ENCODE measurements at places on chromosomes 1 and 21. TPM values are rescaled to one million over a fixed set of nuclear protein-coding genes. Genes with fewer than 3 reads are reported as not detected.

The SLC16A4 gene
- 23.0 TPM for total RNA-seq

The CLDN8 gene
- total RNA-seq: 1.5 TPM

The ADAMTS5 gene
- 5.9 TPM for total RNA-seq

The ZP4 gene
- total RNA-seq: not detected

DNA sequence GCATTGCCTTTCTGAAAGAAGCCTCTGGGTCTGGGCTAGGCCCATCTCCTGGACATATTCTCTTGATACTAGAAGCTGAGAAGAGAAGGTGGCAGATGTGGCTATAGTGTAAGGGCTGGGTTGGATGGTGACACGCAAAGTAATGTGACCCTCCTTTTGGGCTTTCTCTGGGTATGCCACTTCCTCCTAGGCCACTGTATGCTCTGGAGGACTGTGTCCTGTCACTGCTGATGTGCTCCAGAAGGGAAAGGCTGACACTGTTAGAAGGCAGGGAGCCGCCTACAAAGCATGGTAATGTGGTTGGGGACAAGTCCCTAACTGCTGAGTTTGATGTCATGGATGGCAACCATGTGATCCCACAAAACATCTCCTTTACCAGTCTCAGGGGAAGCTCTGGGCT lies 112.1 kb downstream of the BCAR3 start:
- no peak for DNase-seq

DNA sequence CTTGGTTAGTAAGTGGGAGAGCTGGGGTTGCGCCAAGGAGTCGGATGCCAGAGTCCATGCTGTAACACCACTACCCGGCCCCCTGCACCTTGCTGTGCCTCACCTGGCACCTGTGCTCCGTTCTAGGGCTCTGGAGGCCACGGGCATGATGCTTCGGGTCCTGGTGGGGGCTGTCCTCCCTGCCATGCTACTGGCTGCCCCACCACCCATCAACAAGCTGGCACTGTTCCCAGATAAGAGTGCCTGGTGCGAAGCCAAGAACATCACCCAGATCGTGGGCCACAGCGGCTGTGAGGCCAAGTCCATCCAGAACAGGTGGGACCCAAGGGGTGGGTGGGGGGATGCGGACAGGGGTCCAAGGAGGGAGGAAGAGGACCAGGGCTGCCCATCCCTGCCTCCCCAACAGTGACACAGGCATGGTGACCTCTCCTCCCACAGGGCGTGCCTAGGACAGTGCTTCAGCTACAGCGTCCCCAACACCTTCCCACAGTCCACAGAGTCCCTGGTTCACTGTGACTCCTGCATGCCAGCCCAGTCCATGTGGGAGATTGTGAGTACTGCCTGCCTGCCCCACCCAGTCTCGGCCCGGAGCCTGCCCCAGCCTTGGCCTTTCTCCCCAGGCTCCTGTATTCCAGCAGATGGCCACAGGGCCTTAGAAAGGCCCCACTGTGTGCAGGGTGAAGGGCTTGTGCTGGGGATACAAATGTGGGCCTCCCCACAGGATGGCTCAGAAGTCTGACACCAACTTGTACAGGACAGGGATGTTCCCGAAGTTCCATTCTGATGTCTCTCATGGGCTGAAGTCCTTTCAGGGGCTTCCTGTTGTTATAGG lies 9.6 kb upstream of the HTR6 start:
- no peak for DNase-seq

DNA sequence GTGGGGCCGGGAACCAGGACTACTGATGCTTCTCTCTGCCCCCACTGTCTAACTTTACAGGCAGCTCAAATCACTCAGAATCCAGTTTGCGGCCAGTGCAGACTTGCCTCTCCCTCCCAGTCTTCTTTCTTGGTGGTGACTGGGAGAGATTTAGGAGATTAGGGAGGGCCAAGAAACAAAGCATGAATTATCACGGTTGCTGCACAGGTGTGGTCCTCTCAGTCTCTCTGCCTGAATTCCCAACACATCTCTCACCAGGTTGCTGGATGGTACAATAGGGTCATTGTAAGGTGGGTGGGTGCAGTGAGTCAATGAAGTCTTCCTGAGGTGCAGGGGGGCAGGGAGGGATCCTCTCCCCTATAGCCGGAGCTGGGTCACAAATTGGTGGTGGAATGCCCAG lies 12.6 kb downstream of the S100A11 start:
- DNase-seq: no peak

DNA sequence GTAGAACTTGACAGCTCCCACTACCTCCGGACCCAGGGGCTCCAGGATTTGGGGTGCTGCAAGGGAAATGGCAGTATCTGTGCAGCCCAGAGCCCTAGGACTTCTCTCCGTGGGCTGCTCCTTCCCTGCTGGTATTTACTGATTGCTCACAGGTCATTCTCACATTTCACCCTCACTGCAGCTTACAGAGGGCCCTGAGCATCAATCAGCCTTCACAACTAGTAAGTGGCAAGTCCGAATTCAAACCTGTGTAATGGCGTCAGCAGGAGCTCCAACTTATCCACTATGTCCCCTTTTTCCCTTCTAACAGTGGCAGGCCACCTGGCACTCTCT lies 32.4 kb downstream of the PIK3C2B start:
- DNase-seq: no peak

DNA sequence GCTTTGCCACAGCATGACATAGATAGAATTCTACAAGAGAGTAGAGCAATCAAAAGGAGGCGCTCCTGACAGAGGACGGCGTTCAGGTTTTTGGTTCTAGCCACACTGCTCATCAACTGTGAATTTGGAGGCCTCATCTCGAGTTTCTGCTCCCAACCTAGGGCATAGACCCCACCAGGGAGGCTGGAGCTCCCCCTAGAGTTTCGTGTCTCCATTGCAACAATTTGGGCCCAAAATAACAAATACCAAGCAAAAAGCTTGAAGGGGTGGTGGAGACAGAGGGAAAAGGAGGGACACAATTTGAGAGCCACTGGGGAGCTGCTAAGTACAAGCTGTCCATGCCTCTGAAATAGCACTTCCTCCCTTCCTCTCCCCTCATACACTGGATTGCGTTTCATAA lies 297.0 kb downstream of the GPATCH2 start:
- no peak for DNase-seq

- DNase-seq: no peak
Measured at GRCh38 chr1:48830715-48831114, 54.0 kb upstream of the BEND5 start.

- DNase-seq: no peak
Measured at GRCh38 chr1:107525145-107525544, 384.3 kb downstream of the NTNG1 start.

DNA sequence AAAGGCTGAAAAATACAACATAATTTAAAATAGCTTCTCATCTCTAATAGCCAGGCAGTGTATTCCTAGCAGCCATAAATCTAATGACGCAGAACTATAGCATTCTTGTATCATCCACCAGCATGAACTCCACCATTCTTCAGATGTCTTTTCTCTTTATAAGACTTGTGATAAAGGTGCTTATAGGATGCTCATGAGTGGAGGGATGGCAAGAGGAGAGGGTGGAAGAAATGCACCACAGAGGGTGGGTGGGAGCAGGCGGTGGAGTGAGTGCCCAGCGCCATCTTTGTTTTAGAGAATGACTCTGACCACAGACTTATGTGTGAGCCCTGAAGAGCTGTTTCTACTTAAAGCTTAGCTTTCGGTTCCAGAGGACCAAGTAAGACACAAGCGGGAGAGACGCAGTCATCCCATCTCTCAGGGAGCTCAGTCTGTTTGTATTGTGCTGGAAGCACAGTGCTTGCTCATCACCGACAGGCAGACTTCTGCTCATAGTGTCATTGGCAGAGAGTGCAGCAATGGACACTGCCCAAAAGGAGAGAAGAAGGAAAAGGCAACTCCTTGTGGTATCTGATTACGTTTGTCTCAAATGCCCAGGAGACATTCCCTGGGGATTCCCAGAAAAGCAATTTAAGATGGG lies 65.6 kb downstream of the KCNJ15 start:
- no peak for DNase-seq

DNA sequence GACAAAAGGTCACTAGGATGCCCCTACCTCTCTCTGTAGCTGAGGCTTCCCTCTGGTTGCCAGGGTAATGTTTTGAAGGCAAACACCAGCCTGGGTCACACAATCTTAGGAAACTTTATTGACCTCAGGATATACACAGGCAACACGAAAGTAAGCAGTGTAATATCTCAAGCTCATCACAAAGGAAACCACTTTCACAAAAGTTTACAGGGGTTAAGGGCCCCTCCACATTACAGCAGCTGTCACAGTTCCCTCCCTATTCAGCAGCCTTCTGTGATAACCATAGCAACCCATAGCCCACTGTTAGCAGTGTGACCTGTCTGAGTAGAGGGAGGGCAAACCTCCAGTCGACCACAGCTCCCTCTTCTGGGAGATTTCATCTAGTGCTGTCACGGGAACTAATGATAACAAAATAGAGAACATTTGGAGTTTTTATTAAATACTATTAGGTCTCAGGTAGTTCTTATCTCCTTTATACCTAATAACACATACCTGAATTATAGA lies 149.8 kb downstream of the PTPRC start:
- DNase-seq: no peak

- DNase-seq: no peak
Measured at GRCh38 chr1:181173761-181174447, 85.4 kb downstream of the IER5 start.

DNA sequence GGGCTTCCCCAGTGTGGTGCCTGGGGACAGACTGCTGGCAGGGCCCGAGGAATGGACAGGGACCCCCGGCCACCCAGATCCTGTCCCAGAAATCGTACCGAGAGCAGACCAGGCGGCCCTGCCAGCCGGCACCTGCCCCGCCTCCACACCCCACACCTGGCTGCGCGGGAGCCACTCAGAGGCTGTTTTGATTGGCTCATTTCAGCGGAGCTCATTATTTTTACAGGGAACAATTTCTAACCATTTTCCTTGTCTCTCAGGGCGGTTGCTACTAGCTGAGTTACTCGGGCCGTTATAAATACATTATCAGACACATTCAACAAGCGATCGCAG lies 39.3 kb upstream of the AJAP1 start:
- no peak for DNase-seq

Measured in upper lobe of left lung (tissue), 6 donors.